Ammon's horn (tissue), 1 donor: ENCODE measurements at places on chromosomes 11 and 22.

DNA sequence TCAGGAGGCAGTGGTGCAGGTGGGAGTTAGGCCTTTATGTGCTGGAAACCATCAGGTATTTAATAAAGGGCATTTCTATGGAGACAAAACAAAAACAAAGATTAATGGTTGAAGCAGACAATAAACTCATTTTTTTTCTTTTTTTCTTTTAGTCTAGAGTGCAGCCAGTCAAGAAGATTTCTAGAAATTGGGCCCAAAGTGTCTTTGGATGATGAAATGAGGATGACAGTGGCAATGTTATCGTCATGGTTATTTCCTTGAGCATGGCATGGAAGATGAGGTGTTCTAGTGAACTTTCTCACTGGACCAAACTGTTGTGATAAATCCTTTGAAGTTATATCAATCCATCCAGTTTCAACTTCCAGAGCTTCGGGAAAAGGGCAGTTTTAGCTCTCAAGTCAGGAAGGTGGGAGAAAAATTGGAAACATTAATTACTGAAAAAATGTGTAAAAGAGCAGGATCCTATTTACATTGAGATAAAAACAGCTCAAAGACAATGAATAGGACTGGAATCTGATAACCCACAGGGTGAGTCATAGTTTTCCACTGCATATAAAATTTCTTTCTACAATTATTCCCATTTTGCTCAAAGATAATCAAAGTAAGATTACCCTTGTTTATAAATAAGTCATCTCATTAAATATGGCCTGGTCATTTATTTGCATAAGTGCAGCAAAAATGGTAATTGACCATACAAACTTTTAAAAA lies 33.0 kb downstream of the PRR5L start:
- no peak for DNase-seq

GRCh38 chr11:86181379-86181778 lies 63.2 kb upstream of the EED start:
- no peak for DNase-seq

GRCh38 chr22:46738647-46739093 lies 618 bp upstream of the CERK start:
- no peak for DNase-seq

DNA sequence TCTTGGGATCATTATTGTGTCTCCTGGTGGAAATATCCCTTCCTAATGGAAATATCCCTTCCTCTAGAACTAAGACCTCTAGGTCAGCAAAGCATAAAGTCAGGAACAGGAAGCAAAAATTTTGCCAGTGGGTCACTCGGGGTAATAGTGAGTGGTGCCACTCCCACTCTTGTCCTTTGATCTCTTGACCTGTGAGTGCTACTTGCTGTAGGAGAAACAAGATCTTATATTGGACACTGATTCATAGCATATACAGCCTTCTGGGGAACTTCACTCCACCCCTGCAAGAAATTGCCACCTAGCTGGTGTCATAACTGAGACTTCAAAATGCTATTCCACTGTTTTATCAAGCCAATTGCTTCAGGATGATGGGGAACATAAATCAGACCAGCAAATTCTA lies 44.7 kb upstream of the TMEM45B start:
- no peak for DNase-seq

GRCh38 chr22:48371391-48371790 lies 1456.3 kb downstream of the BRD1 start:
- DNase-seq: no peak

DNA sequence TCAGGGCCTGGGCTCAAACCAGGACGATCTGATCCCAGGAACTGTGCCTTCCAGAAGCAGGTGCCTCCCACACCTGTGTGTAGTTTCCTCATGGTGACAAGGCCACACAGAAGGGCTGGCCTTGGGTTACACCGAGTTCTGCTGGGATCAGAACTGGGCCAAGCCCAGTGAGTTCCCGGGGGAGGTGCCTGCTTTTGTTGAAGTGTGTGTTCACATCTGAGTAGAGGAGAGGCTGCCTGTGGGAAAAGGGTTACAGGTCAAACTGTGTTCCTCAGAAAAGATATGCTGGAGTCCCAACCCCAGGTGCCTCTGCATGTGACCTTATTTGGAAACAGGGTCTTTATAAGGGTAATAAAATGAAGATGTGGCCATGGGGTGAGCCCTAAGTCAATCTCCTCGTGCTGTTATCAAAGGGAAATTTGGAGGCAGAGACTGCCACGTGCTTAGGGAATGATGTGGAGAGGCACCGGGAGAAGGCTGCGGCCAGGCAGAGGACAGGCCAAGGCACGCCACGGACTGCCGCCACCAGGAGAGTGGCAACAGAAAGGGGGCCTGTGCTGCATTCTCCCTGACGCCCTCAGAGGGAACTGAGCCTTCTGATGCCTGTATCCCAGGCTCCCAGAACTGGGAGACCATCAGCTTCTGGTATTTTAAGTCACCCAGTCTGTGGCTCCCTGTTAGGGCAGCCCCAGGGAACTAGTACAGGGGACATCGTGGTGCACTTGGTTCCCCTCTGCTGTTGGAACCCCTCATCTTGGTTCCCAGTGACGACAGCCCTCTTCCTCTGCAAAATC lies 158.8 kb downstream of the CACNA1I start:
- no peak for DNase-seq

GRCh38 chr11:116823031-116823843 lies at the start of gene APOA4:
APOA4 (minus strand) TSS chr11:116823304; CDS start chr11:116823191, 113 bp downstream.
- DNase-seq: no peak

GRCh38 chr22:49227670-49228069 lies 600.0 kb downstream of the BRD1 start:
- DNase-seq: no peak

- DNase-seq: no peak
Measured at GRCh38 chr11:130645843-130646197, 197.4 kb downstream of the ADAMTS15 start.

- no peak for DNase-seq
Measured at GRCh38 chr22:37157516-37158285, 8.0 kb upstream of the IL2RB start.

- DNase-seq: no peak
Measured at GRCh38 chr11:119687373-119688046, 41.5 kb downstream of the NECTIN1 start.
